ENCODE measurements at places on chromosomes 6 and 20.

GRCh38 chr20:1335961-1336698, 7.2 kb upstream of the SDCBP2 start:
- no peak for DNase-seq

- DNase-seq, result no peak
Observed at GRCh38 chr6:169210611-169211010, 43.0 kb downstream of the THBS2 start.

DNA sequence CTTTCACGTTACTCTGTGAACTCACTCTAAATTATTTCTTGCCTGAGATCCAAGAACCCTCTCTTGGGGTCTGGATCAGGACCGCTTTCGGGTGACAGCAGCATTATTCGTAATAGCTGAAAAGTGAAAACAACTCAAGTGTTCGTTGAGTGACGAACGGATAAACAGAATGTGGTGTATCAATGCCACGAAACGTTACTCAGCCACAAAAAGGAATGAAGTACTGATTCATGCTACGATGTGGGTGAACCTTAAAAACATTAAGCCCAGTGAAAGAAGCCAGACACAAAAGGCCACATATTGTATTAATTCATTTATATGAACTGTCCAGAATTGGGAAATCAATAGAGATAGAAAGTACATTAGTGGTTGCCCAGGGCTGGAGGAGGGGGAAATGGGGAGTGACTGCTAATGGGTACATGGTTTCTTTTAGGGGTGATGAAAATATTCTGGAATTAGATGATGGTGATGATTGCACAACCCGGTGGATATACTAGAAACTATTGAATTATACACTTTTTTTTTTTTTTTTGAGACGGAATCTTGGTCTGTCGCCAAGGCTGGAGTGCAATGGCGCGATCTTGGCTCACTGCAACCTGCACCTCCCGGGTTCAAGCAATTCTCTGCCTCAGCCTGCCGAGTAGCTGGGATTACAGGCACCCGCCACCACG, 8.4 kb downstream of the PTGIS start:
- no peak for DNase-seq

DNA sequence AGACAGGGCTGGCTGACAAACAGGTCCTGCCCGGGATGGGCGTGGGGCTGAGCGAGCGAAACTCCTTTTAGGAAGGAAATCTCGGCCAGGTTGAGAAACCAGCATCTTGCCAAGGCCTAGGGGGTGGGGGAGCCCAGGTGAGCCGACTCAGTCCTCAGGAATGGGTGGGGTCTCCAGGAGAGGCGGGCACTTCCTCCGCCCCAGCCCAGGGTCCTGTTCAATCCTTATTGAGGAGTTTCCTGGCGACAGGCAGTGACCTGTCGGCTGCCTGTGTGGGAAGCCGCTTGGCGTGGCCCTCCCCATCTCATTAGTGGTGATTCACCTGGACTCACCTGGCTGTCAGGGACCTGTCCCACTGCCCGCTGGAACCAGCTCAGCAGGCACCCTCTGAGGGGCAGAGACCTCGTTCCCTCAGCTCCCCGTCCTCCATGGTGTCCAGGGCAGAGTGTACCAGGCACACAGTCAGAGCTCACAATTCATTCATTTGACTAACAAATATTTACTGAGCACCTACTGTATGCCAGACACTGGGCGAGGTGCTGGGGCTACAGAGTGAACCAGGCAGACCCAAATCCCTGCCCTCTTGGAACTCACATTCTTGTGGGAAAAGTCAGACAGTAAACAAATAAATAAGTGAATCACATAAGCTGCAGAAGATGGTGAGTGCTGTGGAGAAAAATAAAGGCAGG, 51.1 kb downstream of the FGD2 start:
- no peak for DNase-seq

GRCh38 chr20:33175123-33175522, 7.2 kb downstream of the BPIFA2 start:
- DNase-seq, result no peak

DNA sequence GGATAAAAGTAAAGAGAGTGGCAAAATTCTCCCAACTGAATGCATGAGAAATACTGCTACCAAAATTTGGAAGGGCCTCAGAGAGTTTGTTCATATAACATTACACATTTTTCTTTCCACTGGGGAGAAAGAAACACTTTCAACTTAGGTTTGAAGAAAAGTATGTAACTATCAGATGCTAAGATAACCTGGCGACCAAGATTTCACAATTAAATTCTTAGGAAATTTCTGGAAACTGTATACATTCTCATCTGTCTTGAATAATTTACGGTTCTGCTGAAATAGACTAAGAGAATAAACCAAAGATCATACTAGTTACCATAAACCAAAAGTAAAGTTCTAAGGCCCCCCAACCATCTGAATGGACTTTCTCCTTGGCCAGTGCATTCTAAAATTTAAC, 413.0 kb upstream of the RUNX2 start:
- no peak for DNase-seq

Data from small intestine (tissue), 16 donors.